Eye (tissue), 1 donor: ENCODE measurements at places on chromosomes 16 and 17.
A peak's percentile ranks its signal among the peaks of the same experiment; 100 is the strongest.

DNA sequence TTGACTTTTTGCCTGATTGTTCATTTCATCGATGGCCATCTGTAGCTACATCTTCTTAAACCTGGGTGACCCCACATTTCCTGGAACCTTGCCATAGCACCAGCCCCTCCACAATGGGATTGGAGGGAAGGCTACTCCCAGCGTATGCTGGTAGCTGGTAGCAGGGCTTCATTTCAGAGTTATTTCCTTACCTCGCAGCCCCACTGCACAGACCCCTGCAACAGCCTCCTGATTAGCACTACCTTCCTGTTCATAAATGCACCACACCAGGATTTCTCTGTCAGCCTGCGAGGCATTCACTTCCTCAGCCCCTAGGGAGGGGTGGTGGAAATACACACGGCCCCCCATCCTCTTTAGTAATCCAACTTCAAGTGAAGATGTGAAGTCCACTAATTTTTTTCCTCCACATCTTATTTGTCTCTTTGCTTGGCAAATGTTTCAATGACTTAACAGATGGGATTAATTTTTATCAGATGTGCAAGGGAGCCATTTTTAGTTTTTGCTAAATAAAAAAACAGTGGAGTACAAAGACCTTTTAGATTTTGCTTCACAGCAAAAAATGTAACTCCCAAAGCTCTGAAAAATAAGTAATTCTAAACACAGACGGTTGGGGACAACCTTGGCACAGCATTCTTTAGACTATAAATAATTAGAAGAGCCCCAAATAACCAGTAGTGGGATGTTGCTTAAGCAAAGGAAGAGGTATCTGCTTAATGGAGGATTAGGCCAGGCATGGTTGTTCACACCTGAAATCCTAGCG lies 76.6 kb downstream of the CLEC16A start:
- DNase-seq, result peak; percentile 59

GRCh38 chr16:57991551-57992059 lies 8.9 kb downstream of the ZNF319 start:
- DNase-seq, result no peak

DNA sequence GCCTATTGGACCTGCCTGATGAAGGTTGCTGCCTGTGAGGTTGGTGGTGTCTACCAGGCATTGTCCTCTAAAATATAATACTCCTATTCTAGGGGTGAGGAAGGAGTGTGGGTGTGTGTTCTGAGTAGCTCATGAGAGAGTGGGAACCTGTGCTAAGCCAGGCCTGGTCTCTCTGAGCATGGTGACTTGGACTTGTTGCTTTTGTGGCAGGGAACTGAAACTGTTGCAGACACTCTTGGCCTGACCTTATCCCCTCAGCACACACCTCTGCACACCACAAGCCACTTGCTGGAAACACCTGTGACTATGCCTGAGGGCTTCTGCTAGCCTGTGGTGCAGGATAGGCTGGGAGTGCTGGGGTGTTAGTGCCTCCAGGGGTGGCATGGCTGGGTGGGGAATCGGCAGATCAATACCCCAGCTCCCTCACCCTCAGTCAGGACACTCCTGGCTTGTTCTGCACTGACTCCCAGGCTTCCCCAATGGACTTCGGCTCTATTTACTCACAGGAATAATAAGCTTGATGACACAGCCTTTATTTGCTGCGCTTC lies 29.9 kb downstream of the PLCG2 start:
- no peak for DNase-seq

- no peak for DNase-seq
These were observed 15.3 kb downstream of the RNF43 start for GRCh38 chr17:58402047-58402446.

DNA sequence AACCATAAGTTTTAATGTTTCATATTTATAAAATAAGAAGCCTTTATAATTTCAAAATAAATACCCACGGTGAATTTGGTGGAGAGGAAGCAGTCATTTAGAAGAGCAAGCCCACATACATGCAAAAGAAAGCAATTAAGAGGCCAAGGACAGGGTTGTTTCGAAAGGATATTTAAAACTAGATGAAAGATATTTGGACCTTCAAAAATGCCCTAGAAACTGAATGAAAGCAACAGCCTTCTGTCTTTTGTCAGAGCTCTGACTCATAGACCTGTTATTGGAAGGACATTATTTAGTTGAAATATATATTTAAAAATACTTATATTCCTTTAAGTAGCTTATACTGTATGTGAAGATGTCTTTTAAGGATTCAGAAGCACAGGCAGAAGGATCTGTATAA lies 8.6 kb upstream of the METTL9 start:
- DNase-seq, result no peak

DNA sequence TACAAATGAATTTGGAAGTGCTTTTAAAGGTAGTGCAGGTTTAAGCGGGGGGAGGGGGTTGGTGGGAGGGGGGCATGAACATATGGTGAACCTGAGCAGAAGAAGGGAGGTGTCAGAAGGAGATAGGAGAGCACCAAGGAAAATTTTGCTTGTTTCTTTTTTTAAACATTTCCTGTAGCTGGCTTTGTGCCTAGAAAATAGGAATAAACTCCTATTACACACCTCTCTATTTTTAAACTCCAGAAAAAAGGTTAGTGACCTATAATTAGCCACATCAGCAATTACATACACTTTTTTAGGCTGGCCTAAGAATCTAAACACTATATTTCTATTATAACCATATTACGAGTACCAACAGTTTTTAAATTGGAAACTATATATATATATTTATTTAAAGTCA lies 159.1 kb downstream of the SKAP1 start:
- no peak for DNase-seq

DNA sequence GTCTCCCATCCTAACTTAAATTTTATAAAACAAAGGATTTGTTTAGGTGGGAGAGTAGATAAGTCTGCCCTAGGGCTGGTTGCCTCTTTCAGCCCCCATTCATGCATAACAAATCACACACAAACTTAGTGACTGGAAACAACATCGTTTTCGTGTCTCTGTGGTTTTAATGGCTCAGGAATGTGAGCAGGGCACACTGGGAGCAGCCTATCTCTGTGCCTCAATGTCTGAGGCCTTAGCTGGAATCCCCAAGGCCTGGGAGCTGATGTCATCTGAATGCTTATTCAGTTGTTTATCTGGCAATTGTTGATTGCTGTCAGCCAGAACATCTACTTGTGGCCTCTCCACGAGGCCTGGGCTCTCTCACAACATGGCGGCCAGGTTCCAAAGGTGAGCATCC lies 101.9 kb upstream of the HSBP1 start:
- DNase-seq, result no peak

DNA sequence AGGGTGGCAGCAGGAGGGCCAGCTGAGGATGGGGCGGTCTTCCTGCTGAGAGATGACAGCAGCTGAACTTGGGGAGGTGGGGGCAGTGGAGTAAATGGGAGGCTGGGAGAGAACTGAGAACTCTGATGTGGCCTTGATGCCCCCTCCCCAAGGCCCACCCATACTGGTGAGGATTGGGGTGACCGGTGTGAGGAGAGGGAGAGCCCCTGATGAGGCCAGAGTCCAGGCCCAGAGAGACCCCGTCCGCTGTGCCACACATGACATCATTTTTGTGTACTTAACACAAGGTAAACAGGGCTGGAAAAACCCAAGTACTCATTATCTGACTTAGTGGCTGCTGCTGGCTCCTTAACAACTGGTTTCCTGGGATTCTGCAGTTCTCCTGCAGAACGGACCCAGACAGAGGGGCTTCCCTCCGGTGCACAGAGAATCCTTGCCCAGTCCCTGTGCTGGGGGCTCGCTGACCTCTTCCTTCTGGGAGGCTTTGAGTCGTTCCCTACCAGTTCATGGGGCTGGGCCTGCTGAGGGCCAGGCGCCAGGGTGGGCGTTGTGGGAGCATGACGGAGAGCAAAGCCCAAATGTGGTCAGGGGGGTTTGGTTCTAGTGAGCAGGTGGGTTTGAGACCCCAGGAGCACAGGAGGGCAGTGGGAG lies 207.6 kb downstream of the RAB11FIP4 start:
- DNase-seq, result no peak

DNA sequence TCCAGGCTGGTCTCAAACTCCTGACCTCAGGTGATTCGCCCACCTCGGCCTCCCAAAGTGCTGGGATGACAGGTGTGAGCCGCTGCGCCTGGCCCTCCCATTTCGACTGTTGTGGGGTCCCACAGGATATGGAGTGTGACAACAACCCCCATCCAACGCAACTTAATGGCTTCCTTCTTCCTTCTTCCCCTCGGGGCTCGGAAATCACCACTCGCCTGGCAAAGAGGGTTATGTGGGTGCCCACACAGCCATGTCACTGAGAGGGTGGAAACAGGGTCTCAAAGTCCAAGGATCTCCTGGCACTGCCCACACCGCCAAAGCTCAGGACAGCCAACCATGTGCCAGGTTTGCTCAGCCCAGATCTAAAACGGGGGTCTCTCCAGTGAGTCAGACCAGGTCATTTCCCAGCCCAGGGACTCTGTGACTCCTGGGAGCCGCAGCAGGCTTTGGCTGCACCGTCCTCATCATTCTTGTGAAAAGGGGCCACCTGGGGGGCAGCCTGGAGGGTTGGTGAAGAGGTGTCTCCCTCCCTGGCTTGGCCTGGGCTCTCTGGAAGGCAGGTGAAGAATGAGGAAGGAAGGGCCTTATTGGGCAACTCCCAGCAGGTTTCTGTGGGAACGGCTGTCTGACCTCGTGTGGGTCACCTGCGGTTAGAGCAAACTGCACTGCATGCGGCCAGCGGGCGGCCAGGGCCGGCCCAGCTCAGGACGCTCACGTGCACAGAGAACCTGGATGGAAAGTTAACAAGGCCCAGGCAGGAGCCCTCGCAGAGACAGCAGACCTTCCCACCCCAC lies 25.3 kb upstream of the LITAF start:
- DNase-seq, result no peak

DNA sequence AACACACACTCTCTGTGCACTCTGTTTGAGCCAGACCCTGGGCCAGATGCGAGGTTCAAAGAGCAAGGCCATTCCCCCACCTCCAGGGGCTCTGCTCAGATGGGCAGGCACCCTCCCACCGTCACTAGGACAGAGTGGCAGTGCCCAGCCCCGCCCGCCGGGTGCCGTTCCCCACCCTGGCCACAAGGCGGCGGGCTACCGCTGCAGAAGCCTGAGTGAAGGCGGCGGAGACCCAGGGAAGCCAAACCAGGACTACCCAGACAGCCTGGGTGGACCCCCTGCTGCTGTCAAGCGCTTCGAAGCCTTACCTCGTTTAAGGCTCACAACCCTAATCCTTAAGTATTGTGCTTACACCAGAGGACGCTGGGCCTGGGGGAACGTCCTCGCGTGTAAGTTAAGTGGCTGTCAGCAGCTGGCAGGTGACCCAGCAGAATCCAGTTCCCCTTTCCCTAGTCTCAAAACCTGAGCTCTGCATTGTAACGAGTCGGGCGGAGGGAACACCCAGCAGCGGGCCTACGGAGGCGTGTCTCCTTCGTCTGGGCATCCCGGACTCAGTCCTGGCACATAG lies 4.5 kb downstream of the ARHGAP27 start:
- peak; percentile 89 for DNase-seq

DNA sequence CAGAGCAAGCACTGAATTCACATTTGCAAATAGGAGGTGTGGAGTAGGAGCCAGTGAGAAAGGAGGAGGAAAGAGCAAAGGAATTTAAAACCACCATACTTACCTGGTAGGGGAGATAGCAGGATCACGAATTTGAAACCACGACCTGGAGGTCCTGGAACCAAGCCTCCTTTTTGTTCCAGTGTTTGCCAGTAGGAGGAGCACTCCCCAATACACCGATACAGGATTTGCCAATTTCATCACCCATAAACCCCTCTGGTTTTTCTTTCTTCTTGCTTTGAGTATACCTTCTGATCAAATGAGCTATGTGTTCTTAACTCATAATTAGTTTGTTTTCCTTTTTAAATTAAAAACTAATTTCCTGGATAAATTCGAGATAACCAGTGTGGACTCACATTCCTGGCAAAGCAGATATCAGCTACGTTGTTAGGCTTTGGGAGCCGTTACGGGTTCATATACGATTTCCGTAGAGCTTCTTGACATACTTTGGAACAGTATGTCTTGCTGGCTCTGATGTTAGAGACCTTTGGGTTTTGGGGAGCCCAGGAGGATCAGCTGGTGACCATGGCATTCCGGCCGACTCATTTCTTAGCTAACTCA lies 22.7 kb downstream of the BCO1 start:
- DNase-seq, result no peak

GRCh38 chr16:3170440-3171180 lies 17.4 kb upstream of the OR1F1 start:
- peak; percentile 38 for DNase-seq

DNA sequence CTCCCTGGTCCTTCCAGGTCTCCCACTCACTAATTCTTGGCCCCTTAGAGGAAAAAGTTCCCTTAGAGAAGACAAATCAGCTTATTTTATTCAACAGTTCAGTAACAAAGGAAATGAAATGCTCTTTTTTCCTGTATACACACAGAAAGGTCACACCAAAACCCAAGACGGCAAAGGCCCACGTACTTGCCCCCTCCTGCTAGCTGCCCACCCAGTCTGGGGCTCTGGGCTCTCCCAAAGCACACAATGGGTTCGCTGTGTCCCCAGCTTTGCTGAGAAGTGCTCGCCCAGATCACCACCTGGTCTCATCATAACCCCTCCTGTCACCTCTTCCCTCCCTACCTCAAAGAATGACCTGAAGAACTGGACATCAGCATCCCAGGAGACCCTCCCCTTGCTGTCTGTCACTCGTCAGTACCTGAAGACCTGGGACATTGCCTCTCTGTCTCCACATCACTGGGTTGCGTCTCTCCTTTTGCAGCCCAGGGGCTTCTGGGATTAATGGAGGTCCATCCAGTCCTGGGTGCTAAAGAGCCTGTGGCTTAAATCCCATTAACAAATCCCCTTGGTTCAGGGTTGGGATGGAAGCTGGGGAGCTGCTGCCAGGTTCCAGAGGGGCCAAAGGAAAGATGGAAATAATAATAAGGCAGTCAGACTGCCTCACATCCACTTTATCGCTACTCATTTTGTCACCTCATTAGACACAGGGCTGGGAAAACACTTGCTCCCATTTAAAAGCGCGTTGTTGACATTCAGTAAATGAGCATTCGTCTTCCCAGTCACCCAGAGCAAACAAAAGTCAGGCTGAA lies 3.3 kb downstream of the SLC6A4 start:
- DNase-seq, result no peak

GRCh38 chr16:16887193-16887592 lies 508.3 kb downstream of the NPIPA7 start:
- no peak for DNase-seq

GRCh38 chr16:86676254-86676670 lies 97.9 kb downstream of the FOXL1 start:
- no peak for DNase-seq
